WERI-Rb-1 (cell line): ENCODE measurements at places on chromosomes 1 and 21.

GRCh38 chr21:44991538-44992483 lies 52.0 kb downstream of the SLX9 start:
- DNase-seq = no peak

DNA sequence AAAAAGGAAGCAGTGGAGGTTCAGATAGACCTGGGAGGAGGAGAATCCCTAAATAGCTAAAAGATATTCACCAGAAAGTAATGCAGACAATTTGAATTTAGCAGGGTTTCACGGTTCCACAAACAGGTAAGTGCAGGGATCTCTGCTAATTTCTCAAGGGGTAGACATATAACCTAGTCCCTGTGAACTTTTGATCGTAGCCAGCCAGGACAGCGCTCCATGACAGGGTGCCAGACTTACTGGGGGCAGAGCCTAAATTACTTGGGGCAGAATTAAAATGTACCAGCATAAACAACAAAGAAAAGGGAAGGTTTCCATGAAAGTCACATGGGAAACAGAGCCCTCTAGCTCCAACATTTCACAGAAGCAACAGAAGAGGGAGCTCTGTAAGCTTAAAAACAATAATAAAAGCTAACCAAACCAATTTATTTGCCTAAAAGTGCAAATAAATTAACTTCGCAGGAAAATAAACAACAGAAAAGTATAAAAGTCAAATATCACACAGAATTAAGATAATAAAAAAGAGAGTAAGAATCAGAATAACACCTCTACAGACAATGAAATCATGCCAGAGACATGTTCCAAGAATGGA lies 198.3 kb downstream of the DUSP10 start:
- no peak for DNase-seq

GRCh38 chr1:110242731-110243130 lies 32.6 kb downstream of the KCNC4 start:
- no peak for DNase-seq

DNA sequence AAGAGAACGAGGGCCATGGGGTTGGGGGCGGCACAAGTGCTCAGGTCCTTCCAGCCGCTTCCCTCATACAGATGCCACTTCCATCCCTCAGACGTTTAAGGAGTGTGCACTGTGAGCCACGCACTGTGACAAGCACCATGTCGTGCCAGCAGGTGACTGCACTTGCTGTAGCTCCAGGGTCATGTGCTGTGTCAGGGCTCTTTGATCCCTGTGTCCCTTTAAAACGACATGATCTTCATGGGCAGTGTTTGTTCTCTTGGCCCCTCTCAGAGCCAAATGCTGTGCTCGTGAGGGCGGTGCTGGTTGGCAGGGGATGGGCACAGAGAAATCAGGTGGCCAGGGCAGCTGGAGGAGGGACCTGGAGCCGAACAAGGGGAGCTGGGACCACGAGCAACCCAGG lies 19.9 kb downstream of the IL10RB start:
- no peak for DNase-seq

GRCh38 chr1:110074166-110074565 lies 3.7 kb upstream of the ALX3 start:
- no peak for DNase-seq

DNA sequence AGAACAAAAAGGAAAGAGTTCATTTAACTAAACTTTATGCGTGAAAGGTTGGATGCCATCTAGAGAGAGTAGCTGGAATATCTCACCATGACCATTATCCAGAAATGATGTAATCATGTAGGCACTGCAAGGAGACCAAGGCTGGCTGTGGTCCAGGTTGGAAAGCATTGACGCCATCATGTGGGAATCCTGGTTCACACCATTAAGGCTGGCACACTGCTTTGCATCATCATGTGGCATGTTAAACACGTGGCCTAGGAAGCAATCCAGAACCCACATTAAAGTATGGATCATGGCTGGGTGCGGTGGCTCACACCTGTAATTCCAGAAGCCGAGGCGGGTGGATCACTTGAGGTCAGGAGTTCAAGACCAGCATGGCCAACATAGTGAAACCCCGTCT lies 4.3 kb downstream of the ADAMTS1 start:
- no peak for DNase-seq

DNA sequence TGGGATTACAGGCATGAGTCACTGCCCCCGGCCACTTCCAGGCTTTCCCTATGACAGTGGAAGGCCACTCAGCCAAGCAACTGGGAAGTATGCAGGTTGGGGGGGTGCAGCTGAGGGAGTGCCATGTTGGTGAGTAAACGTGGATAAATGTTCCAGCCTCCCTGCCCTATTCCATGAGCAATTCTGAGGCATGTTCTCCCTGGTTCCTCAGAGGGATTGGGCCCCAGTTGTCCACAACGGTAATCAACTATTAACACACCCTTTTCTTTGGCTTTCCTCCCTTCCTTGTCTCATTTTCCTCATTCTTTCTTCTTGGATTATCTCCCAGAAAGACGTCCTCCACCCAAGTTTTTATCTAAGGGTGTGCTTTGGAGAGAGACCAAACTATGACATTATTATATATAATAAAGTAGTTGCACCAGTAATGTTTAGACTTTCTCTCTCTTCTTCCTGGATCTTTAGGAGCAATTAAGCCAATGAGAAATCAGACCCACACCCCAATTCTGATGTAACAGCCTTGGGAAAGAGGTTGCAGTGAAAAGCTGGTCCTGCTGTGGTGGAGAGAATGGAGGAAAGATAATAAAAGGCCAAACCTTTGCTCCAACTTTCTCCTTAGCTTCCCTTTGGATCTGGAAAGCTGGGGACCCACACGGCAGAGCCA lies 6.8 kb upstream of the SLAMF9 start:
- DNase-seq = no peak

DNA sequence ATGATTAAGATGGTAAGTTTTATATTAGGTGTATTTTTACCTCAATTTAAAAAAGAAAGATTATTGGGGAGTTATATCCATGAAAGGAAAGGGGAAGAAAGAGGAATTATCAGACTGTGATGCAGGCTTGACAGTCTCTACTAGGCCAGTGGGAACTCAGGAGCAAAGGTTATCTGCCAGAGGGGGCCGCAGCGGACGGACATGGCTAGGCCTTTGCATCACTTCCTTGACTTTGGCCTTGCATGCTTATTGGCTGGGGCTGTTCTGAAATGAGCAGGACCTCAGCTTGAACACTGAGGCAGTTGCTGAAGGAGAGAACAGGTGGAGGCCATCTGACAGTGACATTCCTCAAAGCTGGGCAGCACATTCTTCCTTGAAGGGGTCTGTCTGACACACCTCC lies 150.9 kb downstream of the CYYR1 start:
- no peak for DNase-seq

GRCh38 chr1:39926343-39926793 lies 24.7 kb upstream of the MYCL start:
- no peak for DNase-seq

DNA sequence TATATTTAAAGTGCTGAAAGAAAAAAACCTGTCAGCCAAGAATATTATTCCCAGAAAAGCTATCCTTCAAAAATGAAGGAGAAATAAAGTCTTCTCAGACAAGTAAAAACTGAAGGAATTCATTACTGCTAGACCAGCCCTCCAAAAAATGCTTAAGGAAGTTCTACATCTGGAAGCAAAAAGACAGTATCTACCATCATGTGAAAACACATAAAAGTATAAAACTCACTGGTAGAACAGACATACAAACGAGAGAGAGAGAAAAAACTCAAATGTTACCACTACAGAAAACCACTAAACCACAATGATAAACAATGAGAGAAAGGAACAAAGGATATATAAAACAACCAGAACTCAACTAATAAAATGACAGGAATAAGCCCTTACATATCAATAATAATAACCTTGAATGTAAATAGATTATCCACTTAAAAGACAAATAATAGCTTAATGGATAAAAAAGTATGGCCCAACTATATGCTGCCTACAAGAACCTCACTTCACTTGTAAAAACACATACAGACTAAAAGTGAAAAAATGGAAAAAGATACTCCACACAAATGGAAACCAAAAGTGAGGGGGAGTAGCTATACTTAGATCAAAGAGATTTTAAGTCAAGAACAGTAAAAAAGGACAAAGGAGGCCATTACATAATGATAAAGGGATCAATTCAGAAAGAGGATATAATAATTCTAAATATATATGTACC lies 22.0 kb downstream of the NSL1 start:
- DNase-seq = no peak

- no peak for DNase-seq
Observed at GRCh38 chr1:177426497-177426896, 255.7 kb downstream of the BRINP2 start.

DNA sequence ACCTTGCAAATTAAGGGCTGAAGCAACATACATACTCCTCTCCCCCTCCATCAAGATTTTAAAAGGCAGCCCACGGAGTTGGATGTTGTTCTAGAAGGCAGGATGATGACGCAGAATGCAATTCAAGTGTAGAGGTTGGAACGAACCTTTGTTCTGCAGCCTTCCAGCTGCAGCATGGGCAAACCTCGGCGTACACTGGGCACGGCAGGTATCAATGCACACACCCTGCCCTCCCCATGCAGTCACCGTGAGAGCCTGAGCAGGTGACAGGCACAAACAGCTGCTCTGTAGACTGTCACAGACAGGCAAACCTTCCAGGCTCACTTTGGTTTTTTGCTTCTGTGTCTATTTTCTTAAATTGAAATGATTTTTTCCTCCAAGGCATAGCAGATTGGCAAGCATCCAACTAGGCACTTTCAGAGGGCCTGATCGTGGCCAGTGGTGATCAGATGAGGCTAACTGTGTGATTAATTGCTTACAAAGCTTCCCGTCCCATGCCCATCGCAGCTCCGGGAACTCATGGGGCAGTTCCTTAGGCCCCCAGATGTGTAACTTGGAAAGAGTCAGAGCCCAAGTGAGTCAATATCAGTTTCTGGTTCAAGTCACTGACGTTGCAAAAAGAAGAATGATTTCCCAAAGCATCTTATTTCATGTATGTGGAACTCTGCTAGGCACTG lies 82.3 kb downstream of the ITPKB start:
- DNase-seq = no peak

- DNase-seq = no peak
Observed at GRCh38 chr1:89890085-89890752, 69.4 kb downstream of the LRRC8D start.

GRCh38 chr1:235102993-235103411 lies 25.6 kb downstream of the TOMM20 start:
- no peak for DNase-seq

DNA sequence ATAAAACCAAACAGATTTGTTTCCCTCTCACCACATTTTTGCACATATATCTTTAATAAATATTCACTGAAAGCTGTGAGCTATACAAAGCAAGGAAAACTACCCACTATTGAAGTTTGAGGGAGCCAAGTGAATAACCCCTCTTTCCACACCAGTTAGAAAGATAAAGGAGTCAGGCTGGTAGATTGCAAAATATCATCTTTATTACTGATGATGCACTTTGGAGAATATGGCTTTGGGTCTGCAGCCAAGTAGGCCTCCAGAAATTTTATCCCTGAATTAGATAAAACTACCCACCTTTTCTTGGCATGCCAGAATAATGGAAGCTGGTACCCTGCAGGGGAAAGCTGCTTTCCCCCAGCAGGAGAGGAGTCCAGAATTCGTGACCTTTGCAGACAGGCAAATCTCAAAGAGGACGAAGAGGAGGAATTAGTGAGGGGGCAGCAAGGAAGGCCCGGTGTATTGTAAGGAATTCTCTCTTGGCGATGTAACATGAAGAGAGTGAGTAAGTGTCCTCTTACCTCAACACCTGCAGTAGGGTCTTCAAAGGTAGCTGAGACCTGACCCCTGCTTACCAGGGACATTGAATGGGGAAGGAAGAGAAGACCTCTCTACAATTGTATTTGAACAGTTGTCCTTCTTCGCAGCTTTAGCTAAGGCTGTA lies 84.7 kb downstream of the LRRC8D start:
- no peak for DNase-seq

GRCh38 chr1:160169553-160170399 lies 18.4 kb downstream of the ATP1A4 start:
- DNase-seq = no peak

GRCh38 chr1:29441916-29442668 lies 205.8 kb downstream of the PTPRU start:
- DNase-seq = no peak

- no peak for DNase-seq
Observed at GRCh38 chr1:197673292-197673691, 102.0 kb downstream of the DENND1B start.

DNA sequence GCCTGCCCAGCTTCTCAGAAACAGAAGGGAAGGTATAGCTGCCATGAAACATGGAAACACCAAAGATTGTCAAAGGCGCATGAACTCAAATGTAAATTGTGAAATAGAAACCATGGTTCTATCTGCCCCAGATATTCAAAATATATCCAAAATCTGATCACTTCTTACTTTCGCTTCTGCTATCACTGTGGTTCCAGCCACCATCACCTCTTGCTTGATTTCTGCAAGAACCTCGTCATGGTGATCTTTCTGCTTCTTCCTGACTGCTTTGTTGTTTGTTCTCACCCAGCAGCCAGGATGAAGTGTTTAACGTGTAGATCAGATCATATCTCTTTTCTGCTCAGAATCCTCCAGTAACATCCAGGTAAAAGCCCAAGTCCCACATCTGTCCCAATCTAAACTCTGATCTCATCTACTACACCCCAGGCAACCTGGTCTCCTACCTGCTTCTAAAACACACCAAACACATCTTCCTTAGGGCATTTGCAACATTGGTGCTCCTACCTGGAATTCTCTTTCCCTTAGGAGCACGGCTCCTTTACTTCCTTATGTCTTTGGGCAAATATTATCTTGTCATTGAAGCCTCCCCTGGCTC lies 10.5 kb upstream of the LMO4 start:
- DNase-seq = no peak

DNA sequence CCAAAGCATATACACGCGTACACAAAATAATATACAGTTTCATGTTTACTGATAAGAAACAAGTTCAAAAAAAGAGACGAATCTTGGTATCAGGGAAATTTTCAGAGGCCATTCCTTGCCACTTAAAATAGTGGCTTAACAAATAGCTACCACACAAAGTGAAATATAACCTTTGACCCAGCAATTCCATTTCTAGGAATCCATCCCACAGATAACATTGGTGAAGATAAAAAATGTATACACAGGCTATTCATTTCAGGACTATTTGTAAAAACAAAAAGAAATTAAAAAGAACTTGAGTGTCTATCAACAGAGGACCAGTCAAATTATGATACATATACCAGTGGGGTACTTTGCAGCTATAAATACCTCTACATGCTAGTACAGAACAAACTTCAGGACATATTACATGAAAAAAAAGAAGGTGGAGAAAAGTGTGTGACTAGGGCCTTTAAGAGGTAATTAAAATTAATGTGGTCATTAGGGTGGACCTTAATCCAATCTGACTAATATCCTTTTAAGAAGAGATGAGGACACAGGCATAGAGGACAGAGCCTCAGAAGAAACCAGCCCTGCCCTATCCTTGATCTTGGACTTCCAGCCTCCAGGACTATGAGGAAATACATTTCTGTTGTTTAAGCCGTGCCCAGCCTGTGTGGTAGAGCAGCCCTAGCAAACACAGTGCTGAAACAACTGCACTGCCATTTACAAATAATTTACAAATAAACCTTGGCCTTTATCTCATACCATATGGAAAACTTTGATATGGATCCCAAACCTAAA lies 7.8 kb downstream of the UBE2G2 start:
- DNase-seq = no peak

DNA sequence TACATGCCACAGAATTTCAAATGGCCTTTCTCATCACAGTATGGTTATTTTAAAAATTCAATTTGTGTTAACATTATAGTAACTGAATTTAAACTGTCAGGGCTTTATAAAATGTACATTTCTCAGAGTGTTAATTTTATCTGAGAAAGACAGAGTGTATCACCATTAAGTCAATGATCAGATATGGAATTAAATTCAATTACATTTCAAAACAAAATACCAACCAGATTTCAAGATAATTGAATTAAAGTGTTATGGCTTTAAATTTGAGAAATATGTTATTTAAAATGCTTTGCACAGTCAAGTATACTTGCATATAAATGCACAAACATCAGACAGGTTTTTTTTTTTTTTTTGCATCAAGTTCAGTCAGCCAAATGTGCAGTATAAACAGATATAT lies 1574.4 kb downstream of the BRINP3 start:
- no peak for DNase-seq
